Activated CD8-positive, alpha-beta T cell treated with anti-CD3 and anti-CD28 coated beads for 36 hours (primary cell): ENCODE measurements at places on chromosomes 16 and 17. TPM values are rescaled to one million over a fixed set of nuclear protein-coding genes. Genes with fewer than 3 reads are reported as not detected.

The ABCA8 gene
- not detected for total RNA-seq

The DNASE1L2 gene
- 0.51 TPM for total RNA-seq

The ADAD2 gene
- total RNA-seq, result 0.16 TPM

The SLC5A11 gene
- total RNA-seq, result 0.78 TPM

The SIRT7 gene
- total RNA-seq, result 28.1 TPM

The CEP295NL gene
- 0.18 TPM for total RNA-seq

The NOTUM gene
- total RNA-seq, result 0.49 TPM

The ACSM2A gene
- not detected for total RNA-seq

The KRTAP9-4 gene
- total RNA-seq, result not detected

The SLC25A10 gene
- total RNA-seq, result 30.5 TPM

The DNAI2 gene
- total RNA-seq, result 0.45 TPM

The SLC5A10 gene
- total RNA-seq, result not detected

The UTS2R gene
- total RNA-seq, result not detected

The MBTD1 gene
- 7.0 TPM for total RNA-seq

The ZG16B gene
- total RNA-seq, result 2.1 TPM
